ENCODE measurements at places on chromosomes 7 and 10.
A peak's percentile ranks its signal among the peaks of the same experiment; 100 is the strongest.

DNA sequence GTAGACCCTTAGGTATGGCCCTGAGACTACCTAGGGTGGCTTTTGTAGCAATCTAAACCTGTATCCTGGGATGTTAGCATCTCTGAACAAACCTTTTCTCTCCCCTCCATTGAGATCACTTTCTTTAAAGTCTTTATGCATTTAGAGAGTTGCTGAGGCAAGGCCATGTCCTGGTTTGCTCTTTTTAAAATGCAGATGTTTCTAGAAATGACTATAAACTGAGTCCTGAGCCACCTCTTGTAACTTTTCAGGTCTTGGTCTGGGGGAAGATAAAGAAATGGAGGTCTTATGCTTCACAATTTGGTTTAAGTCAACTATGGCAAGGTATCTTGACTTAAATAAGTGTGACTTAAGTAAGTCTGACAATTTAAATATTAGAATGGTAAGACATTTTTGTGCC is 78.0 kb downstream of the AUTS2 start:
- DNase-seq: no peak

DNA sequence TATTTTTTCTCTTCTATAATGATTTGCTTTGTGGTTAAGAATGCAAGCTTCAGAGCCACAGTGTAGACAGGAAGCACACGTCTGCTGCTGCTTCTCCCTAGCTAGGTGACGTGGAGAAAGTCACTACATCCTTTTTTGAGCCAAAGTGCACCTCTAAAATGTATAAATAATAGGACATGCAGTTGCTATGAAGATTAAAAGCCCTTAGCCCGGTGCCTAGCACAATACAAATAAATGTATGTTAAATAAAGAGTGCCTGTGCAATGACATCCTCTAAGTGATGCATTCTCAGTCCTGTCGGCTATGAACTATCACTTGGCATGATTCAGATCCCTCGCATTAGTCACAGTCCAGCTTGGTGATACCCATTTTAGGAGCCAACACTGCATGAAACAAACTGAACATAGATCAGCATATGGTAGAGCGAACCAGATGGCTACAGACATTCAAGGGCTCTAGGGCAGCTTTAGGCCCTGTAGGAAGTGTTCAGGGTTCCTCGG is 4.8 kb upstream of the TRDMT1 start:
- no peak for DNase-seq

DNA sequence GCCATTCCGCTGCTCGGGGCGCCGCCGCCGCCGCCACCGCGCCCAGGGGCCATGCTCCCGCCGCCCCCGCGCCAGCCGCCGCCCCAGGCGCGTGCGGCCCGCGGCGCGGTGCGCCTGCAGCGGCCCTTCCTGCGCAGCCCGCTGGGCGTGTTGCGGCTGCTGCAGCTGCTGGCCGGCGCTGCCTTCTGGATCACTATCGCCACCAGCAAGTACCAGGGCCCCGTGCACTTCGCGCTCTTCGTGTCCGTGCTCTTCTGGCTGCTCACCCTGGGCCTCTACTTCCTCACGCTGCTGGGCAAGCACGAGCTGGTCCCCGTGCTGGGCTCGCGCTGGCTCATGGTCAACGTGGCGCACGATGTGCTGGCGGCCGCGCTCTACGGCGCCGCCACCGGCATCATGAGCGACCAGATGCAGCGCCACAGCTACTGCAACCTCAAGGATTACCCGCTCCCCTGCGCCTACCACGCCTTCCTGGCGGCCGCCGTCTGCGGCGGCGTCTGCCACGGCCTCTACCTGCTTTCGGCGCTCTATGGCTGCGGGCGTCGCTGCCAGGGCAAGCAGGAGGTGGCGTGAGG is 383 bp downstream of the MARVELD1 start:
- DNase-seq: peak; percentile 47

- no peak for DNase-seq
These were observed 546.5 kb upstream of the STEAP1 start for GRCh38 chr7:89607792-89608191.

GRCh38 chr7:121546632-121547543 is 150.8 kb upstream of the FAM3C start:
- DNase-seq: no peak

DNA sequence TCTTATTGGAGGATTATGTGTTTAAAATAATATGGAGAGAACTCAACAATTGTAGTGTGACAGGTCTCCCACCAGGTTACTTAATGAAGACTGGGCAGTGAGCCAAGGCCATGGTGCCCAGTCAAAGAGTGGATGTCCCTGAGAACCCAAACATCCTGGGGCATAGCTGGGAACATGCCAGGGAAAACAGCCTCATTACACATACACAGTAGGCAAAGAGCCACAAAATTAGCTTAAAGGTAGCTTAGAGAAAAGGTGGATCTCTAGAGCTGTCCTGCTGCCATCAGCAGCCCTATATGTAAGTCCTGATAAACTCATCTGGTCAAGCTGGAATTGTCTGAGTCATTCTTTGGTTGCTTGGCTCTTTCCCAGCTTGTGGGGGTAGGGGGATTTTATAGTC is 287.8 kb downstream of the PHF14 start:
- DNase-seq: no peak

DNA sequence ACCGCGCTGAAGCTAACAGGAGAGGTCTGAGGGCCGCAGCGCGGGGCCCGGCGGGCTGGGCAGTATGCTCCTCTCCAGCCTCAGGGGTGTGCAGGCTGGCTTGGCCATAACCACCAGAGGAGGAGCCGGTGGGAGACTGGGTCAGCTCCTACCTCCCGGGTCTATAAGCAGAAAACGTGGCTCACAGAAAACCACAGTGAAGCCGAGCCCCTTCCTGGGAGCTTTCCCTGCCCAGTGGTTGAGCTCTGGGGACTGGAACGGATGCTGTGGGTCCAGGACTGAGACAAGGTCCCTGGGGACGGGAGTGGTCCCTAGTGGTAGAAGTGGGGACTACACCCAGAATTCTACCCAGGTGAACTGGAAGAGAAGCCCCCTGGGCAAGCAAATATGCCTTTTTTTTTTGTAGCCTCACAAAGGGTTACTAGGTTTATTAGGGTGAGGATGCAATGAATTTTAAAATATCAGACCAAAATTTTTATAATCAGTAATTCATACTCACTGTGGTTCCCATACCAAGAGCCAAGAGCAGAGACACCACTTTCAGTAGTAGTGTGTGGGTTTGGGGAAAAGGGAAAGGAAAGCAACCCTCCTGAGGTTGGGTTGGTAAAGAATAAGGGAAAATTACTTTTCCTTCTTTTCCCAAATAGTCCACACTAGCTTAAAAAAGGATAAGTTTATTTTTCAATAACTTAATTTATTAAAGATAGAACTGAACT is 67.9 kb upstream of the PRKCQ start:
- peak; percentile 10 for DNase-seq

DNA sequence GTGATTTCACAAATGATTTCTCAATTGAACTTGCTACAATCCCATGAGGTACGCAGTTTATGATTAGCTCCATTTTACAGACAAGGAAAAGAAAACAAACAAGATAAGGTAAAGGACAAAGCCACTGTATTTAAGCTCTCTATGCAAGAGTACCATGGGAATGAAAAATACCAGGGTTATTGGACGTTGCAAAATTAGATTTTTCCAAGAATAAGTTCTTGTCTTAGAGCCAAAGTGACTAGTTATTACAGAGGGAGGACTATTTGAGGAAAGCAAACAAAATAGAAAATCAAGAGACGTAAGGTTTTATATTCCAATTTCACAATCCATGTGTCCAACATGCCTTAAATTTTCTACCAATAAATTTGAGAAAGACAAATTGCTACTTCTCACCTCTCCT is 97.9 kb upstream of the PTN start:
- no peak for DNase-seq

- DNase-seq: no peak
These were observed 230.9 kb downstream of the DNAJB6 start for GRCh38 chr7:157567666-157568065.

GRCh38 chr7:105849122-105849855 is 27.1 kb downstream of the ATXN7L1 start:
- no peak for DNase-seq

- no peak for DNase-seq
These were observed 4.6 kb upstream of the C10orf95 start for GRCh38 chr10:102455893-102456471.

GRCh38 chr7:87505557-87506245 is 30.2 kb upstream of the ABCB4 start:
- DNase-seq: no peak

DNA sequence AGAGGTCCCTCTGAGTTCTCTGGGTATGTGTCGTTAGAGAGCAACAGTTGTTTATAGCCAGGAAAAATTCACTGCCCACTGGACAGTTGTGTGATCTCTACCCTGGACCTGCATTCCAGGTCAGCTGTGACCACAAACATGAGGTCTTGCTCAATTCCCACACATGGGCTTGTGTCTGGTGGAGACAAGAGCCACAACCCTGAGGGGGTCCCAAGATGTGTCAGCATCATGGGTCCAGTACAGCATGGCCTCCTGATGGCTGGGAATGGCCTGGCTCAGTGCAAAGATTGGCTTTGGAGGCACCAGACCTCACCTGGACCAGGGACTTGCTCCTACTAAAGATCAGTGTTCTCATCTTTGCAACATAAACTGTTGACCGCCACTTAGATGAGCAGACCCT is 751.6 kb downstream of the GRID1 start:
- no peak for DNase-seq

- no peak for DNase-seq
These were observed 77.7 kb downstream of the VWA2 start for GRCh38 chr10:114316744-114317143.

GRCh38 chr10:79424221-79425073 is 21.0 kb downstream of the ZCCHC24 start:
- DNase-seq: no peak

- no peak for DNase-seq
These were observed 2.7 kb downstream of the CAV1 start for GRCh38 chr7:116527521-116527920.

DNA sequence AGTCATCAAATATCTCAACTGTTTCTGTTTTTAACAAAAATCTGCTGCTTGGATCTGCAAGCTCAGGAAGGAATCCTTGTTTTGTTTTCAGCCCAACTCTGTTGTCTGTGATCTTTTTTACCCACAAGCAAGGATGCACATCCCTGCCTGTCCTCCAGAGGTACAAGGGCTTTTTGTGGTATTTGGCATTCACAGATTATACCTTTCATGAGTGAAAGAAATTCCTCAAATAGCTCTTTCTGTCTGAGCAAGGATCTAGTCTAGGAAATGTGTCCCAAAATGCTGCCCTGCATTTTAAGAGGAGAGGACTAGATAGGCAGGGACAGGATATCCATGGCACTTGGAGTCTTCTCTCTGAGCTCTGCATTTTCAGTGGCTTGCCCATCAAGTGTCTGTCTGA is 151.8 kb downstream of the BMPER start:
- DNase-seq: no peak

- DNase-seq: no peak
These were observed 1.0 kb upstream of the GNA12 start for GRCh38 chr7:2845034-2845592.

GRCh38 chr7:115070311-115070710 is 148.4 kb downstream of the MDFIC start:
- DNase-seq: no peak

GRCh38 chr7:69510114-69510513 is 88.2 kb upstream of the AUTS2 start:
- DNase-seq: no peak

GRCh38 chr7:134548877-134549276 is at the start of gene AKR1B15:
Gene AKR1B15 (plus strand): TSS chr7:134549110. CDS start chr7:134564620, 15,510 bp downstream.
- no peak for DNase-seq

DNA sequence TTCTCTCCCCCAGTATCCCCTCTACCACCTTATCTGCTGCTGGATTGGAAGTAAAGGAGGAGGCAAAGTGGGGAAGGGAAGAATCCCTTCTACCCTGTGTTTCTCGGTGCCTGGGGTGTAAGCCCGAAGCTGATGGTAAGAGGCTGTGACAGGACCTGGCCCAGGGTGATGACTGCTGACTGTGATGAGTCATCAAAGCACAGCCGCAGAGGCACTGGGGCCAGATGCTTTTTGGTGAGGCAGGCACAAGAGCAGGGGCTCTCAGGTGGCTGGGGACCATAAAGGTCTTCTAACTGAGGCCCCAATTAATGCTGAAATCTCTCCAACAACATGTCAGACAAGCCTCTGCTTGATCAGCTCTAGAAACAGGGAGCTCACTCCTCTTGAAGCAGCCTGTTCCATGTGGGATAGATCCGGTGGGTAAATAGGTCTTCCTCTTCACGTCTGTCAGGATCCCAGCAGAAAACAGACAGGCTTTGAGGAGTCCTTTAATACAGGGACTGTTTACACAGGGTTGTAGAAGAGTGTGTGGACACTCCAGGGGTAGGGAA is 86.1 kb upstream of the PCBD1 start:
- DNase-seq: no peak

DNA sequence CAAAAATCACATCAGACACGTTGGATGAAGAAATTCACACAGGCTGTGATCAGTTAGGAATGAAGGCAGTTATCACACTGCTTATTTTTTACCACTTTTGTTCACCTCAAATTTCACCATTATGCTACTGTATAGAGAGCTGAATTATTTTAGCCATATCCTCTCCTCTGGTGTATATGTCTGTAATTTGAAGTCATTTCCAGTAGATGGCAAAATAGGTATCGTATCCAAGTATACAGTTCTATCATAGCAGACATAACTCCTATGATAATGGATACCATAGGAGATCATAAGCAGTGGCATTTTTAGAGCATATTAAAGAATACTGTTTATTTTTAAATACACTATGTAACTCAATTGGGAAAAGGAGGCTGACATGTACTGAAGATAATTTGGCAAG is 909.7 kb downstream of the DNAJB9 start:
- no peak for DNase-seq
